ENCODE measurements at places on chromosomes 4 and X.

GRCh38 chr4:101846550-101846949 is 56.0 kb downstream of the BANK1 start:
- DNase-seq = no peak

GRCh38 chrX:11996810-11997209 is 141.5 kb upstream of the FRMPD4 start:
- DNase-seq = no peak

- DNase-seq = no peak
These were observed 43.2 kb downstream of the PCDH7 start for GRCh38 chr4:30763321-30763727.

DNA sequence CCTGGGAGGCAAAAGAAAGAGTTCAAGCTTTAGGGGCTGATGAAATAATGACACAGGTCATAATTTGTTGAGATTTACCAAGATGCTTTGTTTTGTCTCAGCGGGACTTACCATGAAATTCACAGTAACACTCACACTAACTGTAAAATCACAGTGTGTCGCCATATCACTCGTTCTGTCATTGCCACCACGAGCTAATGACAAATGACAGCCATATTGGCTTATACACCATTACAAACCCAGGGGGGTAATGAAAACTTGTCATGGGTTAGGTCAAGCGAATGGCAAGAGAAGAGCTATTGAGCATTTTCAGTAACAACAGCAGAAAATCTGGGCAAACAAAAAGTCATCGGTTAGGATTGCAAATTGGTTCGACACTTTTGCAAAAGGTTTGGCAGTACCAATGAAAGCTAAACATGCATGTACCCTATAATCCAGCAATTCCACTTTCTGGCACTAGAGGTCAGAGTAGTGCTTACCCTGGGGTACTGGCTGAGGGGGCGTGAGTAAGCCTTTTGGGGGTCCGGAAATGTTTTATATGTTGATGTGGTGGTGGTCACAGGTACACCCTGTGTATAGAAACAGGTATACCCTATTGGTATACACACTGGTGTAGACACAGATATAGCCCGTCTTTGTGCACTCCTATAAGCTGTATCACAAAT is 83.9 kb upstream of the RAI2 start:
- no peak for DNase-seq

GRCh38 chrX:95974096-95974470 is 710.6 kb upstream of the DIAPH2 start:
- DNase-seq = no peak

- no peak for DNase-seq
These were observed 53.1 kb downstream of the OCRL start for GRCh38 chrX:129593137-129593536.

DNA sequence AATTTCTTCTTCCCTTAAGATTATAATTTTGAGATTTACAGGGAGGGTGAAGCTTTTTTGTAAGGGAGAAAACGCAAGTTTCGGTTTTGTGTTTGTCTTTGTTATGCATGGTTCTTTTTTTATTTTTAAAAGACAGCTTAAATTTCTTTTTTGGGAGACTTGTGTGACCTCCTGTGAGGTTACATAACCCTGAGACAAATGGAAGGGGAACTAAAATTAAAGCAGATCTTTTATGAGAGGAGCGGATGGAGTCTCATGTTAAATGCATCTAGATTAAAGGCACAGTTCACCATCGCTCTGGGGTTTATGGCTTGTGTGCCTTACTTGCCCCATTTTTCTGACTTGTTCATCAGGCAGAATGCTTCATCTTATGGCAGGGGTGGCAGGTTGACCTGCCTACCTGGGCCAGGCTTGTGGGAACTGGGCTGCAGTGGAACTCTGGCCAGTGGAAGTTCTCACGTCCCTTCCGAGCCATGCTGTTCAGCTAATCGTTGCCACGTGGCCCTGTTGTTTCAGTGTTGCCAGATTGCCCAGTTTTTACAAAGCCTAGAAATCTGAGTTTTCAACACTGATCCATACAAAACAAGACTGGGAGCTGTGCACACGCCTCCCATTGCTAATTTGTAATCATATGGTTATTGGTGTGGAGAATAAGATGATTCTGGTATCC is 291.8 kb downstream of the ARHGAP10 start:
- DNase-seq = no peak

DNA sequence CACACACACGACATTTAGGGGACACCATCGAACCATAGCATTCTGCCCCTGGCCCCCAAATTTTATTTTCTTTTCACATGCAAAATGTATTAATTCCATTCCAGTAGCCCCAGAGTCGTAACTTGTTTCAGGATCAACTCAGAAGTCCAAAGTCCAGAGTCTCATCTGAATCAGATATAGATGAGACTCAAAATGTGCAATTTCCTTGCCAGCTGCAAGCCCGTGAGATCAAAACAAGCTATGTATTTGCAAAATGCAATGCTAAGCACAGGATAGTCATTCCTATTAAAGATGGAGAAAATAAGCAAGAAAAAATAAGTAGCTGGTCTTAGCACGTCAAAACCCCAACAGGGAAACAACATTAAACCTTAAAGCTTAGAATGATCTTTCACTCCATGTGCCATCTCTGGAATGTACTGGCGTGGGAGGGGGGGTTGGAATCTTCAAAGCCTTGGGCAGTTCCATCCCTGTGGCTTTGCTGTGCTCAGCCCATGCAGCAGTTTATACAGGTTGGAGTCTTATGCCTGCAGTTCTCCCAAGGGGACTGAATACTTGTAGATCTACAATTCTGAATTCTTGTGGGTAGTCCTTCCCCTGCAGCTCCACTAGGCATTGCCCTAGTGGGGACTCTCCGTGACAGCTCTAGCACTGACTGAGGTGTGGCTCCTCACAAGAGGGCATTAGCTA is 47.7 kb upstream of the SYTL5 start:
- DNase-seq = no peak

Data from activated CD8-positive, alpha-beta memory T cell treated with anti-CD3 and anti-CD28 coated beads, Interleukin-2, amount 50 U/mL, for 4 hours (primary cell).